DMS 273 treated with DMSO at 0.1 percent for 48 hours (cell line): ENCODE measurements at places on chromosomes 2 and 18.

GRCh38 chr2:239531456-239532241, 130.8 kb upstream of the HDAC4 start:
- no peak for DNase-seq

GRCh38 chr2:174124181-174124580, 124.2 kb downstream of the OLA1 start:
- no peak for DNase-seq

DNA sequence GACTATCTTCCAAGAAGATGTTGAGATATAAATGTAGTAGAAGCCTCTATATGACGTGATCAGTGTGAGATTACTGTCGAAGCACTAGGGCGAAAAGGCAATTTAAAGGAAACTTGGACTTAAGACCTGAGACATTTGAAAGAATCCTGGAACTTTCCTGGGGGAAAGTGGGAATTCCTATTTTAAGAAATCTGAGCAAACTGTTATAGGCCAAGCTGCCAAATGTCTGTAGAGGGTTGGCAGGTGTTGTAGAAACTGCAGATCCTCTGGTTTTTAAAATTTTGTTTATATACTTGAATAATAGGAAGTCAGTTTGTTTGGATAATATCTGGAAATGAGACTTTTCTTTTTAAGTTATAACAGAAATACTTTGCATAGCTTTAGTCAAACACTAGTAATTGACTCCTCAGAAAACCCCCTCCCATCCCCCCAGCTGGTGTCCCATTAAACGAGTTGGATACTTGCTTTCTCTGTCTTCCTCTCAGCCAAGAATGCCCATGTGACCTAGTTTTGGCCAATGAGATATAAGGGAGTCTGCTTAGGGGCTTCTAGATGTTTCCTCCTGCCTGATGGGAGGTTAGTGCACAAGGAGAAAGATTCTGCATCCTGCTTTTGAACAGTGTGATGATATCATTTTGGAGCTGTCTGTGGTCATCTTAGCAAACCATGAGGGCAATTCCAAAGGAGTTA, 61.2 kb downstream of the MOGAT1 start:
- DNase-seq: no peak

GRCh38 chr18:3832025-3832638, 382.2 kb downstream of the TGIF1 start:
- DNase-seq: no peak

- no peak for DNase-seq
Observed at GRCh38 chr18:22378672-22379282, 38.9 kb downstream of the CTAGE1 start.

GRCh38 chr18:57997820-57998219, 46.2 kb upstream of the NEDD4L start:
- no peak for DNase-seq

- no peak for DNase-seq
Observed at GRCh38 chr2:54503192-54503591, 47.1 kb downstream of the SPTBN1 start.

DNA sequence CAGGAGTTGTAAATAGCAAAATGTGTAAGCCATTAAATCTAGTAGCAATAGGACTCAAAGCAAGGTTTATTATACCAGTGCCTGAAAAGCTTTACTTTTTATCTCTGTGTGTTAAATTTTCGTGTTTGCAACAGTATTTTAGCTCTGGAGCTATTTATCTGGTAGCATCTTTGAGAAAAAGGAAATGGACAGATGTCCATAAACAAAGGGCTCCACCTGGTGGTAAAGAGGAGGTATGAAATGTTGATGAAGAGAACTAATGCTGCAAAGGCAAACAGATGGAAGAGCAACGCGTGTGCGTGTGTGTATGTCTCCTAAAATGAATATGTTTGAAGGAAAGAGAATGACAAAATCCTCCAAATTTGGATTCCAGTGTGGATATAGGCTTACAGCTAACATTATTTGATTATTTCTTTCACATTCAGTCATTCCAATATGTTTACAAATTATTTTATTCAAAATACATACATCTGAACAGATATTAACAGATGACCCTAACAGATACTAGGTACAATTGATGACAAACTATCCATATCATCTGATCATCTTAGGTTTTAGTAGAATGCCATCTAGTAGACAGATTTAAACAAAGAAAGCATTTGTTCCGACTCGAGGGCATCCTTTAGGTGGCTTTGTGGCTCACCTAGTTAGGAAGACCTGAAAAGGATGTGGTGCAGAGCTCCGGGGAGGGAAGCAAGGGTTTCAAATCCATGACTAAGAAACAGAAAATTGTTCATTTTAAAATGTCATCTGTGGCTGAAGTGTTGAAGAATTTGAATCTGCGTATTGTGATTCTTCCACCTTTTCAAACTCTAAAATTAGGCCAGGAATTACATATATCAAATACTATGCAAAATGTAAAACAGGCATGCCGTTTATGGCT, 383.3 kb downstream of the MTX2 start:
- DNase-seq: peak; percentile 62

- no peak for DNase-seq
Observed at GRCh38 chr2:85767803-85768665, 14.2 kb downstream of the ATOH8 start.

- DNase-seq: no peak
Observed at GRCh38 chr2:120203251-120204021, 19.8 kb downstream of the TMEM185B start.

GRCh38 chr2:15539999-15540398, 21.1 kb downstream of the NBAS start:
- DNase-seq: no peak

- DNase-seq: no peak
Observed at GRCh38 chr2:1738646-1739302, 5.5 kb downstream of the PXDN start.

DNA sequence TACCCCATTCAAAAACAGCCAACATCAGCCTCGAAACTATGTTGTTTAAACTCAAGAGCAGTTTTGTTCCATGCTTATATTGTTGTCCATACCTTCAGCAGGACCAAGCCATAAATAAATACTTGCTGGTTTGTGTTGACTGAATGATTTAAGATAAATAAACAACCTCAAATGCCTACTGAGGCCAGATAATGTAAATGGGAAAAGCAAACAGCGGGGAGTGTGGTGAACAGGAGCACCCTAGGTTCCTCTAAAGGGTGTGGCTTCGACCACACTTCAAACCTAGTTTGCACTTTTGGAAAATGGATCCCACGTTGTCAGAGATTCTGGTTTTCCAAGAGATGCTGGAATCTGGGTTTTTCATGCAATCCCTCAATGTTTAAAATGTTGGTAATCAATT, 1.7 kb upstream of the PMAIP1 start:
- DNase-seq: no peak

DNA sequence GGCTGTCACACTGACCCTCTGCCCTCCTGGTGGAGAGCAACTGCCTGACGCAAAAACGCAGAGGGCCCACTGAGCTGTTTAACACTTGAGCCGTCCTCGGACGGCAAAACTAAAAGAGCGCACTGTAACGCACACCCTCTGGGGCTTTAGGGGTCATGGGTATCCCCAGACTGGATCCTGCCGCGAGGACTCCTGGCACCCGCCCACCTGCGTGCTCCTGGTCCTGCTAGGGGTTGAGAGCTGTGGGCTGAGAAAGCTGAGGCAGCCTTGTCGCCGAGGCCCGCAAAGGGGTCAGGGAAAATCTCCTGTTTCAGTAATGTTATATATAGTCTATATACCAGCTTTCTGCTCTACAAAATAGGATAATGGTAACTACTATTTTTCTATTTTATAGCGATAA, 39.1 kb downstream of the MDH1 start:
- DNase-seq: no peak

DNA sequence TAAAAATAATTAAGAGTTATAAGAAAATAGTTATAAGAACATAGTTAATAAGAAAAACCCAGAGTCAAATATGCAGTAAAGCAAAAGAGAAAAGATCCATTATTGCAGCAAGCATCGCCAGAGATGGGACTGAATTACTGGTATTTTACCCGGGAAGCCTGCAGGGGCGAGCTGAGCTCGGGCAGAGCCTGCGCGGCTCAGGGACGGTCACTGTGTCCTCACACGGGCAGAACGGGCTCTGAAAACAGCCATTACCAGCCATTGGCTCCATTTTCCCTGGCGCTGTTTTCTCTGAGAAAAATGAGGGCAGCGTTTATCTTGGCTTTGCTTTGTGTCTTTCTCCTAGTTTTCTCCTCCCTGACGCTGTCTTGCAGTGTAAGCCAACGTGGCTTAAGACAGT, 95.3 kb upstream of the ALKAL2 start:
- no peak for DNase-seq

- no peak for DNase-seq
Observed at GRCh38 chr2:51959696-51960095, 927.8 kb upstream of the NRXN1 start.

GRCh38 chr2:122261911-122262310, 506.5 kb downstream of the TSN start:
- DNase-seq: peak; percentile 67

GRCh38 chr2:112061840-112062239, 6.8 kb downstream of the TMEM87B start:
- DNase-seq: no peak

DNA sequence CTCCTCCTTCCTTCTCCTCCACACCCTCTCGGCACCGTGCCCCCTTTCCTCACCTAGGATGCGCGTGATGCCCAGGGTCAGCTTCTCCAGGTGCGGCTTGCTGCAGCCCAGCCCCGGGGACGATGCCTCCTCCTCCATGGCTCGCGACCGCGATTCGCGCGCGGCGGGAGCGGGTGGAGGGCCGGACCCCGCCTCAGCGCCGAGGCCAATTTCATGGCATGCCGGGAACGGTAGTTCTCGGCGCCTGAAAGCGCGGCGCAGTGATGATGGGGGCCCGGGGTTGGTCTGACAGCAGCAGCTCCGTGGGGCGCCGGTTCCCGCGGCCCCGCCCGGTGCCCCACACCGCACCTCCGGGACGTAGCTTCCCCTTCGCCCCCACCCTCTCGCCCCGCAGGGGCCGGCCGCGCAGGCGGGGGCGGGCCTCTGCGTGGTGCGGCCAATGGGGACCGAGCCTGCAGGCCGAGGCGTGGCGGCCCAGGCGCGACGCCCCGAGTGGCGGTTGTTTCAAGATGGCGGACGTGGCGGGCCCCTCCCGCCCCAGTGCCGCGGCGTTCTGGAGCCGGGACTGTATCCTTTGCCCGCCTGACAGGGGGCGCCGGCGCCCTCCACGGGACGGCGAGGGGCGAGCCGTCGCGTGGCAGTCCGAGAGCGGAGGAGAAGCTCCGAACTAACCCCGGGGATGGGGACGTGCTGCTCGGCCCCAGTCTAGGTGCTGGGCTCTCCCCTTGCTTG, at the start of the genes KIAA1328 and TPGS2:
KIAA1328 (plus strand) TSS at position 498 of the 732 bp plus-strand sequence; CDS start at position 510, 12 bp downstream.
TPGS2 (minus strand) TSS at position 373 of the 732 bp plus-strand sequence; CDS start at position 138, 235 bp downstream.
- DNase-seq: peak; percentile 73

GRCh38 chr2:37417321-37417720, 72.9 kb downstream of the QPCT start:
- no peak for DNase-seq

DNA sequence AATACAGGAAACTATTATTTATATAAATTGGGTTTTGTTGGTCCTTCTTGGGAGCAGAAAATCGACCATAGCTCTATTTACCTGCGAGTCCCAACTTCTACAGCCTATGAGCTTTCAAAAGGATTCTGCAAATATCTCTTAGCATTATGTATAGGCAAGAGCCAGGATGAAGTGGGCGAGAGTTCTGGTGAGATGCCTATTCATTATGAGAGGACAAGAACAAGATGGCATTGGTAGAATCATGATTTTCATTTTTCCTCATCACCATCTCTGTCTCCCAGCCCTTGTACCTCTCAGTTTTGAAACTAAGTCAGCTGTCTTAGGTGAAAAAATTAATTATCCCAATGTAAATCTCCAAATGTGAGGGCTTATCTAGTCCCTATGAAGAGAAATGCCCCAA, 25.0 kb downstream of the WIPF1 start:
- no peak for DNase-seq

DNA sequence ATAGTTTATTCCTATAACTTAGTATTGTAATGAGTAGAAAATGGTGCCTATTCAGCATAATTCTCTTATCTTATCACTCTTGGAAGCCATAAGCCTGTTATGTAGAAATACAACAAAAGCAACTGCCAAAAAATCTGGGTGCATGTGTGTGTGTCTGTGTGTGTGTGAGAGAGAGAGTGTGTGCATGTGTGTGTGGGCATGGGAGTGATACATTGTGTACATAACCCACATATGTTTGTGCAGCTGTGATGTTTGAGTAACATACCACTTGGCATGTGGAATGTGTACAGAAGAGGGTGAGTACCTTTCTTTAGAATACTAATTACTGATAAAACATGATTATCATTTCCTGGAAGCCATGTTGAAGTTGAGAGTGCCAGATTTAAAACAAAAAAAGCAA, 642.3 kb upstream of the SYT4 start:
- DNase-seq: no peak

DNA sequence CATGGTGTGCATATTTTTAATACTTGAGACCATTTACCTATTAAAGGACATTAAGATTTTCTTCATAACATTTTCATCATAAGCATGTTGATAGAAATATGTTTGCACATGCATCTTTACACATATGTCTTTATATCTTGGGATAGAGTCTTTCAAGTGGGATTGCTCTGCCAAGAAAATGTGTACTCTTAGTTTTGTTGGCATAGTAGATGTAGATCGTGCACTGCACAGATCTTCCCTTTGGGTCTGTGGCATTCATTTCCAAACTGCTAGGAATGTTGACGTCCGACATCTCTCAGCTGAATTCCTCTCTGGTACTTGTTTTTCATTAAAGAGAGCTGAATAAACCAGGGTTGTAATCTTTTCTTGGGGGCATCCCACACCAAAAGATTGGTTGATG, 183.2 kb upstream of the RPRM start:
- DNase-seq: no peak

DNA sequence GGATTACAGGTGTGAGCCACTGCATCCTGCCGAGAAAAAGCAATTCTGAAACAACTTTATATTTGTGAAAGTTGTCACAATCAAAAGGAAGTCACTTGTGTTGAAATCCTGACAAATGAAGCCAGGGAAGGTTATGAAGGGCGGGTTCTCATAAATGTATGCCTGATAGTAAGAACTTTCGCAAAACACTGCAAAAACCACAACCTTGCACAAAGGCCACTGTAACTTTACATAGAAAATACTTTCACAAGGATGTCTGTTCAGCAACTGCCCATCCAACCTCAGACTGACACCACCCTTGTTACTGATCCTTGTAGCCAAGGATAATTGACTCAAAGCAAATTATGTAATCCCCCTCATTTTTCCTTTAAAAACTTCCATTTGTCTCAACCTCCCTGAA, 90.6 kb downstream of the SLC4A3 start:
- DNase-seq: no peak

- DNase-seq: no peak
Observed at GRCh38 chr2:201157694-201158093, 25.2 kb upstream of the CASP10 start.
